CD8-positive, alpha-beta memory T cell (primary cell): ENCODE measurements at places on chromosomes 5 and 9. TPM values are rescaled to one million over a fixed set of nuclear protein-coding genes. Genes with fewer than 3 reads are reported as not detected.

- no peak overlapping the region for H3K4me3 ChIP-seq
- no peaks in the 10 kb centered on the region for H3K27me3 ChIP-seq
- DNase-seq, result no peak
- H3K36me3 ChIP-seq, result no peaks in the 10 kb centered on the region
- H3K27ac ChIP-seq, result no peak overlapping the region
Measured at GRCh38 chr5:146378986-146379385, 40.3 kb downstream of the POU4F3 start.

- H3K27ac ChIP-seq, result peak overlapping the region; percentile 71
- H3K4me1 ChIP-seq, result peaks cover 39% of the 10 kb centered on the region
- peak overlapping the region; percentile 84 for H3K4me3 ChIP-seq
- no peaks in the 10 kb centered on the region for H3K27me3 ChIP-seq
- H3K36me3 ChIP-seq, result no peaks in the 10 kb centered on the region
Measured at GRCh38 chr5:43037636-43038495, 2.3 kb downstream of the ANXA2R start.

DNA sequence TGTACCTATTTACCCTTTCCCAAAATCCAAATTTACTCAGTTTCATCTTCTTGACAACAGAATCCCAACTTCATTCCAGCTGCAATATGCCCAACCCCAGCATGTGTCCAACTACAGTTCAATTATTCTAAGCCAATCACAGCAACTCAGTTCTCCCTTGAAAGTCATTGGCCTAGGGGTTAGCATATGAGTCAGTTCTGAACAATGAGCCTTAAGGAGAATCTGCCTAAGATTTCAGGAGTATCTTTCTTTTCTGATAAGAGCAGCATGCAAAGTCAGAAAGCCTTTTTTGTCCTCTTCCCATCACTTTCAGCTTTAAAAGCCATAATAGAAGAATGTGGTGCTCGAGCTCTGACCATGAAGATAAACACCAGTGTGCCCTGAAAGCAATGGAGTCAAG lies 44.4 kb upstream of the RASGRF2 start:
- H3K36me3 ChIP-seq, result no peaks in the 10 kb centered on the region
- no peaks in the 10 kb centered on the region for H3K27me3 ChIP-seq
- no peak overlapping the region for H3K4me3 ChIP-seq
- H3K4me1 ChIP-seq, result no peaks in the 10 kb centered on the region
- H3K27ac ChIP-seq, result no peak overlapping the region

- H3K4me3 ChIP-seq, result no peak overlapping the region
- no peaks in the 10 kb centered on the region for H3K27me3 ChIP-seq
- H3K27ac ChIP-seq, result no peak overlapping the region
- no peak for DNase-seq
- H3K4me1 ChIP-seq, result no peaks in the 10 kb centered on the region
- H3K36me3 ChIP-seq, result no peaks in the 10 kb centered on the region
Measured at GRCh38 chr5:59423021-59423420, 470.5 kb downstream of the PDE4D start.

DNA sequence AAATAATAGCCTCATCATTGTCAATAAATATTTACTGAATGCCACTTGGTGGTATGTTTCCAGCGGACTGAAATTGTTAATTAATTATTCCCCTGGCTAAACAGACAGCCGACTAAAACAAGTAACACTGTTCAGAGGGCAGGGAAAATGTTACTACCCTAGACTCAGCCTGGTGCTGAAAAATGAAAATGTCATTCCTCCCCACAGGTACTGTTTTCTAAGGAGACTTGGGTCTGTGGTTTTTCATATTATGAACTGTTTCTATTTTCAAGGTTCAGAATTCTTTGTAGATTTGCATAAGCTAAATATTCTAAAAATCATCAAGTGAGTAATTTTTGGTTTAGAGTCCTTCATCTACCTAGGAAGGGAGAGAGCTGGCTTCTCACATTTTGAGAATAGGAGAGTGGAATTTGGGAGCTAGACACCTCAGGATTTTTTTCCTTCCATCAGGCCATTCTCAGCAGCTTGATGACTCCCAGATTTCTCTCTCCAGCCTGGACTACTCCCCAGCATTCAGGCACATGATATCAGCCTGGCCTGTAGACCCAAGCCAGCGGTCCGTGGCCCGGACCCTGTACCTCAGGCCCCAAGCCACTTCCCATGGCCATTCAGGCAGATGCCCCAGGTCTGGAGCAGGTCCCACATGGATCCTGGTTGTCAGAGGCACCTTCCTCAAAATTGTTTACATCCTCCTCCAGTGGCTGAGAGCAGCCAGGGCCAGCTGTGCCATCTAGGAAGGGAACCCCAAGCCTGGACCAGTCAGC lies 24.4 kb downstream of the BHMT start:
- peaks cover 9% of the 10 kb centered on the region for H3K4me1 ChIP-seq
- no peaks in the 10 kb centered on the region for H3K27me3 ChIP-seq
- no peak for DNase-seq
- no peaks in the 10 kb centered on the region for H3K36me3 ChIP-seq
- H3K27ac ChIP-seq, result no peak overlapping the region

DNA sequence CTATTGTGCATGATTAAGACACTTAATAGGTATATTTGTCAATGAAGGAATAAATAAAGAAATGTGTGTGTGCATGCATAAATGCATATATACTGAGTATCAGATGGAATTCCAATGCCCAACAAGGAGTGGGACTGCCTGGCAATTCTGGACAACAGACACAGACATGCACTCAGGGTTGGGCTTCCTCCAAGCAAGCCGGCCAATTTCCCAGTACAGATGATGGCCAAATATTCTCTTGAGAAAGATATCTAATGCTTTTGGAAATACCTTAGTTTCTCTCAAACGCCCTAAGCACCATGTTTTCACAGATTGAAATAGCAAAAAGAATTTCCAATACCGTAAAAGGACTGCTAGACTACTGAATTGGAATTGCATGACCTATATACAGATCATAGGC lies 11.1 kb downstream of the FTMT start:
- no peak for DNase-seq
- H3K4me1 ChIP-seq, result no peaks in the 10 kb centered on the region
- no peak overlapping the region for H3K27ac ChIP-seq

GRCh38 chr5:125870256-125870655 lies 553.0 kb upstream of the GRAMD2B start:
- no peak for DNase-seq
- H3K4me3 ChIP-seq, result no peak overlapping the region

DNA sequence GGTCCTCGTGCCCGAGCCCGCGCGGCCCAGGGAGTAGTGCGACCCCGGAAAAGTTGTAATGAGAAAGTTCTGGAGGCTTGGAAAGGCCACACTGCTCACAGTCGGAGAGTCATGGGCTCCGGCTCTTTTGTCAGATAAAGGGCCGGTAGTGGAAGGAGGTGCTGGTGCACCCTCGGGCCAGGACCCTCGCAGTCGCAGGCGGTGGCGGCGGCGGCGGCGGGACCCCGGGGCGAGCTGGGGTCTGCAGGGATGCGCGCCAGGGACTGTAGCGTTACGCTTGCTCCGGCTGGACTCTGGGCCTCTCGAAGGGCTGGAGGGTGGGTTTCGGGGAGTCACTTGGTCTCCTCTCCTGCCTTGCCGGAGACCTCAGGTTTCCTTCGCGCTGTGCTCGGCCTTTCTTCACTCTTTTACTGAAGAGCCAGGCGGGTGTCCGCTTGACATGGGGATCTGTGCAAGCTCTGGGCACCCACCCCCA lies 1.5 kb downstream of the RORB start:
- DNase-seq, result no peak
- H3K27me3 ChIP-seq, result peaks cover 22% of the 10 kb centered on the region
- peaks cover 3% of the 10 kb centered on the region for H3K4me1 ChIP-seq
- H3K27ac ChIP-seq, result no peak overlapping the region
- no peaks in the 10 kb centered on the region for H3K36me3 ChIP-seq
- H3K4me3 ChIP-seq, result no peak overlapping the region

DNA sequence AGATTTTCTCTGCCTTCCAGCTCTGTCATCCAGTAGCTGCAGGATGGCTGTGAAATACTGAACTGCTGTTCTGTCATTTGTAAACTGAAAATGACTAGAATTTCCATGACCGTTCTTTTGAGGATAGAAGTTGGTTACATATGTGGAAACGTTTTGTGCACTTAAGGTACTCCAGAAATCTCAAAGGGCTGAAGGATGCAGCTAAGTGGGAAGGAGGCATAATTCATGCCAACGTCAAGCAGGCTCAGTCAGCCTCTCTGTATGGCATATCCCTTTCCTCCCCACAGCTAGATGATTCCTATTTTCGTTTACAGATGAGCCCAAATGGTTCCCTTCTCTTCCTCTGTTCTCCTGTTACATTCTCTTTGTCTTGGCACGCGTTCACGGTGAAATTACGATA lies 257.6 kb downstream of the FBXL7 start:
- no peak overlapping the region for H3K4me3 ChIP-seq
- no peak for DNase-seq
- H3K4me1 ChIP-seq, result no peaks in the 10 kb centered on the region
- no peaks in the 10 kb centered on the region for H3K27me3 ChIP-seq
- no peaks in the 10 kb centered on the region for H3K36me3 ChIP-seq

DNA sequence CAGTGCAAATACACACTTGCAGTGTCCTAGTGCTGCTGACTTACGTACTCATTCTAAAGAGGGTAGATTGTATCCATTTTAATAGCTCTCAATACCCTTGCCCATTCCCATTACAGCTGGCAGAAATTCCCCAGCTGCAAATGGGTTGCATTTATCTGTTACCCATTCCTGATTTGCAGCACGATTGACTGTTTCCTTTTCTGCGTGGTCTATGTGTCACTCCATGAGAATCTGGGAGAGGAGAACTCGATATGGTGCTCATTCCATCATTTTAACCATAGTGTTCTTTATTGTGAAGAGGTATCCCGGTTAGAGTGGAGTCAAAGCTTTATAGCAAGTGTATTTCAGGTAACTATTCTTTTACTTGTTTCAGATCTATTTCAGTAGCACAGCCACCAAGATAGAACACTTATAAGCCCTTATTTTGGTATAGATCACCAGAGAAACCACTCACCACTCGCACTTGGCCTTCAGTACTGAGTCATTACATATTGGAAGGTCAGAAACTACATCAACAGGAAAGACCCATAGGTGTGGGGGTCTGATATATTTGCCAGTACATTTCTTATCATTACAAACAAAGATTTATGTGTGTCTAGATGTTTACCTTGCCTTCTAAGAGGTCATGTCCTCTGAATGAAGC lies 139.5 kb downstream of the MUSK start:
- no peak for DNase-seq
- no peak overlapping the region for H3K27ac ChIP-seq
- no peaks in the 10 kb centered on the region for H3K4me1 ChIP-seq
- H3K27me3 ChIP-seq, result no peaks in the 10 kb centered on the region

DNA sequence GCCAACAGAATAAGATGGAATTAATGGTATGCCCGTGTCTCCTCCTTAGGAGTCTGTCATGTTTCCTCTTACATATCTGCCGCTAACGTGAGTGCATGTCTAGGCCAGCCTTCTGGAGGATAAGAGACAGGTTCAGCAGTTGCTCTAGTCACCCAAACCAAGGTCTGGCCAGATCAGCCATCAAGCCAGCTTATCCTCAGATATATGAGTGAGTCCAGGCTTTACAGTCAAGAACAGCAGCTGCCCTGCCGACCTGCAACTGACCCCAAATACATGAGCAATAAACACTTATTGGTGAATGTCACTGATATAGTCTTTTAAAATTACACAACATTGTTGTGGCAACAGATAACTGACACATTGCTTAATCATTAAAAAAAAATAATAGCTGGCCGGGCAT lies 123.5 kb downstream of the TSSK1B start:
- H3K27me3 ChIP-seq, result no peaks in the 10 kb centered on the region
- no peaks in the 10 kb centered on the region for H3K36me3 ChIP-seq
- no peak overlapping the region for H3K27ac ChIP-seq
- H3K4me1 ChIP-seq, result no peaks in the 10 kb centered on the region
- DNase-seq, result no peak

DNA sequence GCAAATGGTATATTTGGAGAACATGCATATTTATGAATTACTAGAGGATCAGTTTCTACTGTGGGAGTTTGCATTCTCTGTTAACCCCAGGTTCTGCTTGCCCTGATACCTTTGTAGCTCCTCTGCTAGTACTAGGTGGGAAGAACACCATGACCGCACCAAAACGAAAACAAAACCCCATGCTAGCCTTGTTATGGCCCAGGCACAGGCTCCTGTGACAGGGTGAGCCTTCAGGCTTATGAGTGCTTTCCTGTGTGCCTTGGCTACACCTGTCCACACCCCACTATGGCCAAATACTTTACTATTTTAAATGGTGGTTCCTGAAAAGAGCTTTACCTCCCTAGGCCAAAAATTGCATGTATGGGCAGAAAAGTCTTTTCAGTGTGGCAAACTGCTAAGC lies 94.8 kb downstream of the PPIC start:
- H3K36me3 ChIP-seq, result no peaks in the 10 kb centered on the region
- H3K27me3 ChIP-seq, result no peaks in the 10 kb centered on the region
- no peak for DNase-seq
- H3K4me1 ChIP-seq, result no peaks in the 10 kb centered on the region
- H3K27ac ChIP-seq, result no peak overlapping the region
- H3K4me3 ChIP-seq, result no peak overlapping the region

DNA sequence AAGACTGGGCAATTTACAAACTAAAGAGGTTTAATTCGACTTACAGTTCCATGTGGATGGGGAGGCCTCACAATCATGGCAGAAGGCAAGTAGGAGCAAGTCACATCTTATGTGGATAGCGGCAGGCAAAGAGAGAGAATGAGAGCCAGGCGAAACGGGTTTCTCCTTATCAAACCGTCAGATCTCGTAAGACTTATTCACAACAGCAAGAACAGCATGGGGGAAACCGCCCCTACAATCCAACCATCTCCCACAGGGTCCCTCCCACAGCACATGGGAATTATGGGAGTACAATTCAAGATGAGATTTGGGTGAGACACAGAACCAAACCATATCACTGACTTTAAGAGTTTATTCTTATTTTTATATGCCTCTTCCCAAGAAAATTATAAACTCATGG lies 60.3 kb downstream of the RFK start:
- H3K27ac ChIP-seq, result no peak overlapping the region
- DNase-seq, result no peak
- H3K27me3 ChIP-seq, result no peaks in the 10 kb centered on the region
- no peaks in the 10 kb centered on the region for H3K36me3 ChIP-seq

DNA sequence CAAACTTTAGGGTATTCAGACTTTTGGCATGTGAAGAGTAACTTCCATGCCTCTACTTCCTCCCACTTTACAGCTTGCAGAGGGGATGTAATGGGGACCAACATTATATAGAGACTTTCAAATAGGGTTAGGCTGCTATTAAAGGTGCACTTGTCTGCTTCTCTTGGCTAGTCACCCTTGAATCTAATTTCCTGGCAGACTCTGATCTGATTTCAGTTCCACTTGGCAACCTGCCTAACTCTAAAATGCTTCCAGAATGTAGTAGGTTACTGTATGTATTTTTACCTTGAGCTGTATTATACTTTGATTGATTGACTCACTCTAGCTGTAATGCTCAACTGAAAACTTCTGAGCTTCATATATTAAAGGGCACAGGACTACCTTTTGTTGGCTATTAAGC lies 693.4 kb downstream of the KCTD16 start:
- no peaks in the 10 kb centered on the region for H3K27me3 ChIP-seq
- no peak overlapping the region for H3K27ac ChIP-seq
- DNase-seq, result no peak

CSNK1A1 gene
- total RNA-seq, result 187 TPM

GRIN1 gene
- total RNA-seq, result not detected

OR1J2 gene
- not detected for total RNA-seq

SNX18 gene
- total RNA-seq, result 21.5 TPM

FBP1 gene
- 0.55 TPM for total RNA-seq

AQP3 gene
- 8.7 TPM for total RNA-seq

PCDHB11 gene
- not detected for total RNA-seq

LCN6 gene
- not detected for total RNA-seq

CD274 gene
- 17.6 TPM for total RNA-seq

CEL gene
- total RNA-seq, result 1.1 TPM

PGGT1B gene
- 46.1 TPM for total RNA-seq

BTNL8 gene
- total RNA-seq, result not detected

FLT4 gene
- 8.2 TPM for total RNA-seq
